ENCODE measurements at places on chromosomes 2 and 18. TPM values are rescaled to one million over a fixed set of nuclear protein-coding genes. Genes with fewer than 3 reads are reported as not detected.
A peak's percentile ranks its signal among the peaks of the same experiment; 100 is the strongest.

DNA sequence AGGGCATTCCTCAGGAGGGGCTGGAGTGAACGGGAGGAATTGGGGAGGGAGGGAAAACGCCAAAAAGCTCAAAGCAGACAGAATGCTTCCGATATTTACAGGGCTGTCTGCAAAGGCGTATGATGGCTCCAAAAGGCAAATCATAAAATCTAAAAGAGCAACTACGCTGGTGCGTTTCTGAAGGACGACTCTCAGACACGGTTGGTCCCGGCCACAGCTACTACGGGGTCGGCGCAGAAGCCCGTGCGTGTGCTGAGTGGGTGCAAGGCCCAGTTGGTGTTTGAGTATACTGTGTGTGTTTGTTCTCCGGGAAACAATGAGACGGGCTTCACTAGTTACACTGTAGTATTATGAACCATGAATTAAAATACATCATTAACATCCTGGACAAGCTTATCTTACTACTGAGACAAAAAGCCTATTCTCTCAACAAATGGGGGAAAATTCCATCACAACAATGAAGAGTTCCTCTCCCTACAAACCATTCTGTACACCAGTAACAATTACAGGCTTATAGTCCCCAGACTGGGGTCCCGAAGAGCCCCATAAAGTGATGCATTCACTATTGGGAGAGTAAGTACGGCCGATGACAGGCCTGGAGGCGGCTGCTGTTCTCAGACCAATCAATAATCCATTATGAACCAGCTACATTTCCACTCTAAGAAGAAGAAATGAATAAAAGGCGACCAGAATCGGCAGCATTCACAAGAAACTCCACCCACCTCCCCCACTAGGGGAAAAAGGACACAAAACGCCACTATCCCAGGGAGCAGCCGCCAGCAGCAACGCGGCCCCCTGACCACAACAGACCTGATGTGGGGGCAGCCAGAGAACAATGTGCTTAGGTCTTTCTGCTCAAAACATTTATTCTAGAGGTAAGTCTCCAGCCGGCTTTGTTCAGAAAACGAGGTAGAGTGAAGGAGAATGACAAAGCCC lies 43.4 kb downstream of the ZNF516 start:
- H3K36me3 ChIP-seq, result no peaks in the 10 kb centered on the region
- H3K27ac ChIP-seq, result no peak overlapping the region
- no peaks in the 10 kb centered on the region for H3K27me3 ChIP-seq
- H3K4me1 ChIP-seq, result peaks cover 2% of the 10 kb centered on the region
- peak; percentile 27 for DNase-seq

DNA sequence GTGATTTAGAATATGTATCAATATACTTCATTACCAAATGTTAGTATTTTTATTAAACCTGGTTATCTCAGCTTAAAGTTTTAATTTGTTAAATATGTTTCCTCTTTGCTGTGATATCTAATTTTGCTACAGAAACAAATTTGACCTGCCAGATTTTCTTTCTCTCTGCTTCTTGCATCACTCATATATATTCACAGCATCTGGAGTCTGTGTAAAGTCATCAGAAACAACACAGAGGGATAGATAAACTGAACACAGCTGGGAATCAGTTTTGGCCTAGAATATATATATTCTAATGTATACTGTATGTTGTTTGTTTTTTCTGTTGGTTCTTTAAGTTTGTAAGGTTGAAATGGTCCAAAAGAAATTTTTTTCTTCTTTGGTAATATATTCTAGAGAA lies 8.5 kb downstream of the PSMD14 start:
- no peak overlapping the region for H3K4me3 ChIP-seq
- peaks cover 22% of the 10 kb centered on the region for H3K36me3 ChIP-seq
- no peak overlapping the region for H3K27ac ChIP-seq
- H3K27me3 ChIP-seq, result no peaks in the 10 kb centered on the region
- peaks cover 1% of the 10 kb centered on the region for H3K4me1 ChIP-seq

DNA sequence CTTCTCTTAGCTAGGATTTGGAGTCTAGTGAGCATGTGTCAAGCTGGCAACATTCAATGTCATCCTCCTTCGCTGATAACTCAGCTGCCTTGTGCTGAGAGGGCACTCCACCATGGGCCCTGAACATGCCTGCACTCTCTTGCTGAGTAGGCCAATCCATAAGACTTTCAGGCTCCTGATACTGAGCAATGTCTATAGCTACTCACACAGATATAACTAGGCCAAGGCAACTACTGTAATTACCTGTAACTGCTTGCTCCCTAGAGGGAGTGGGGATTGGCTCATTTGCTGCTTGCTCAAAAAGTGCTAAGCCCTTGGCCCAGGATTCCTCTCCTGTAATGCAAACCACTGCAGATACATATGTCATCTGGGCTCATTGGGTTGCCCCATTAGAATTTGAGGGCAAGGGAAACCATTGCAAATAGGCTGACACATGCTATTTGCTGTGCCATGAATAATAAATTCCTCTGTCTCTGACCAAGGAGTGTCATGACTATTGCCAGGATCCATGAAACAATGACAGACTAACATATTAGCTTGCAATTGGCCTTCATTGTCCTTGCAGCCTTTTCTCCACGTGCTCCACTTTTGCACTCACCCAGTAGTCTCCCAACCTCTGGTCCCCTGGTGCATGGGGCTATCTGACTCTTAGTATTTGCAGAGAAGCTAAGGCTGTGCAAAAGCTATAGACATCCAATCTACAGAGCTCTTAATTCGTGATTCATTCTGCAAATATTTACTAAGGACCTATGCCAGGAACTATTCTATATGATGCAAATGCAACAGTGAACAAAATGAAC lies 36.9 kb upstream of the BMPR2 start:
- H3K4me3 ChIP-seq, result no peak overlapping the region
- H3K4me1 ChIP-seq, result no peaks in the 10 kb centered on the region
- no peak for DNase-seq
- no peak overlapping the region for H3K27ac ChIP-seq
- no peaks in the 10 kb centered on the region for H3K27me3 ChIP-seq

DNA sequence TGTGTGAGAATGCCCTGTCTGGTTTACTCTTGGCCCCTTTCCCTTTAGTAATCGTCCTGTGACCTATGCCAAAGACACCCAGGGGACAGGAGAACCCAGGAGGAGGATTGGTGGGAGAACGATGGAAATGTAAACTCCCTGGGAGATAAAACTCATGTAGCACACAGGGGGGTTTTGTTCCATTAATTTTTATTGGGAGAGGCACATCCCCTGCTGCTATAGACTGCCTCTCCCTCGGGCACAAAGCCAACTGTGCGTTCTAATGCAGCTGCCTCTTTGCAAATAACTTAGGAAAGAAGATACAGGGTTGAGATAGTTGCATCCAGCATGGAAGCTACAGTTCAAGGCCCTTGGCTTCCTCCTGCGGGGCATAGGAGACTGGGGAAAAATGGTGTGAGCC lies 489.6 kb downstream of the SLC4A3 start:
- H3K4me1 ChIP-seq, result no peaks in the 10 kb centered on the region
- H3K27me3 ChIP-seq, result no peaks in the 10 kb centered on the region
- no peak overlapping the region for H3K4me3 ChIP-seq
- no peak overlapping the region for H3K27ac ChIP-seq

DNA sequence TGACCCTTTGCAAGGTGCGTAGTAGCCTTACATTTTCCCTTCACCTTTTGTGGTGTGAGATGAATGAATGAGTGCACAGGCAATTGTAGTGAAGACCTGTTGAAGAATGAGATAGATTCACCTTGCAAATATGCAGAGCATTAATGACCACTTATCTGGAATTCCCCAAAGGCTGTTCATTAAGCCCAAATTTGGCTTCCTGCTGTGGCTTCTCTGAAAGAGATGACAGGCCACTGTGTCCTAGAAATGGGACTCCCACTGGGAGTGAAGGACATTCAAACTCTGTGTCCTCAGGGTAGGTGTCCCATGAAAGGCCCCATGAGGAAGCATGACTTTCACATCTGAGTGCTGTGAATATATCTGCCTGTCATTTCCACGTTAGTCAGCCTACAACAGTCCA lies 1821.8 kb upstream of the PIK3C3 start:
- no peaks in the 10 kb centered on the region for H3K4me1 ChIP-seq
- no peak overlapping the region for H3K4me3 ChIP-seq
- H3K36me3 ChIP-seq, result peaks cover 5% of the 10 kb centered on the region
- H3K27ac ChIP-seq, result no peak overlapping the region
- no peak for DNase-seq
- H3K27me3 ChIP-seq, result no peaks in the 10 kb centered on the region

GRCh38 chr2:230455005-230455684 lies 39.1 kb downstream of the SP100 start:
- no peak for DNase-seq
- H3K27ac ChIP-seq, result no peak overlapping the region
- no peaks in the 10 kb centered on the region for H3K27me3 ChIP-seq
- H3K36me3 ChIP-seq, result no peaks in the 10 kb centered on the region

- no peaks in the 10 kb centered on the region for H3K36me3 ChIP-seq
- H3K4me1 ChIP-seq, result peaks cover 5% of the 10 kb centered on the region
- H3K27me3 ChIP-seq, result no peaks in the 10 kb centered on the region
These were observed 35.4 kb downstream of the MGAT5 start for GRCh38 chr2:134289225-134289624.

DNA sequence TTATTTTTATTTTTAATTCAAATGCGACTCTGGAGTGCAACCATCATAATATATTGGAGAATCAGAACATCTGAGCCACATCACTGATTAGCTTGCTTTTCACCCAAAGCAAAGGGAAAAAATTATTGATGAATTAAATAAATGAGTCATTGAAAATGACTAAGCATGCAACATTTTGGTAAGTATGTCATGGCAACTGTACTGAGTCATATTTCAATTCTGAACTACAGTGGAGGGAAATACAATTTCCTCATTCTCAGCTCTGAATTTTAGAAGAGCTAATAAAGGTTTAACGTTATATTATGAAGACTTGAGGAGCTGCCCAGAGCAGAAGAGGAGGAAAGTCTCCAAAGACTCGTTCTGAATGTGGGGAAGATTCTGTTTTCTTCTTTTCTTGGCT lies 89.6 kb upstream of the CCDC68 start:
- no peaks in the 10 kb centered on the region for H3K4me1 ChIP-seq
- no peak overlapping the region for H3K27ac ChIP-seq
- no peak overlapping the region for H3K4me3 ChIP-seq
- H3K27me3 ChIP-seq, result no peaks in the 10 kb centered on the region

DNA sequence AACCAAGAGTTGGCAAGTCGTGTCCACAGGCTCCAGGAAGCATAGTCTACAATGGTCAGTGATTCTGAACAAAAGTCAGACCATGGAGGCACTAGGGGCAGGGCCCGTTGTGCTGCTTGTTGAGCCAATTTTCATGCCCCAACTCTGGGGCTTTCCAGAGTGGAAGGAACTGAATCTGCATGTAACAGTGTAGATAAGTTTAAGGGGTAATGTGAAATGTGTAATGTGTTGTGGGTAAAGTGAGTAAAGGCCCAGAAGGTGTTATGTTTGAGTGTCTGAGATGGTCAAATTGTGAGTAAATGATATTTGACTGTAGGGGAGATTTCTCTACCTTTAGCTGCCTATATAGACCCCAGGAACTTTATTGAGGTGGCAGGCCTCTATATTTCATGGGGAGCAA lies 1336.5 kb upstream of the SLC39A10 start:
- no peaks in the 10 kb centered on the region for H3K4me1 ChIP-seq
- no peak for DNase-seq
- no peak overlapping the region for H3K4me3 ChIP-seq
- H3K27me3 ChIP-seq, result no peaks in the 10 kb centered on the region

- peaks cover 8% of the 10 kb centered on the region for H3K36me3 ChIP-seq
- DNase-seq, result no peak
- no peaks in the 10 kb centered on the region for H3K27me3 ChIP-seq
- H3K4me3 ChIP-seq, result no peak overlapping the region
These were observed 40.9 kb upstream of the CCDC88A start for GRCh38 chr2:55460562-55460961.

- no peaks in the 10 kb centered on the region for H3K27me3 ChIP-seq
- no peak for DNase-seq
- H3K36me3 ChIP-seq, result no peaks in the 10 kb centered on the region
- no peak overlapping the region for H3K4me3 ChIP-seq
- no peak overlapping the region for H3K27ac ChIP-seq
These were observed 858.5 kb upstream of the PIK3C3 start for GRCh38 chr18:41096504-41096903.

GRCh38 chr2:99640635-99641151 lies 150.9 kb upstream of the REV1 start:
- DNase-seq, result no peak
- H3K27me3 ChIP-seq, result no peaks in the 10 kb centered on the region
- H3K4me1 ChIP-seq, result no peaks in the 10 kb centered on the region
- H3K27ac ChIP-seq, result no peak overlapping the region
- no peak overlapping the region for H3K4me3 ChIP-seq

- H3K4me1 ChIP-seq, result no peaks in the 10 kb centered on the region
- H3K27me3 ChIP-seq, result no peaks in the 10 kb centered on the region
- H3K27ac ChIP-seq, result no peak overlapping the region
- no peak for DNase-seq
- peaks cover 3% of the 10 kb centered on the region for H3K36me3 ChIP-seq
These were observed 21.3 kb downstream of the NOL10 start for GRCh38 chr2:10668402-10669012.

DNA sequence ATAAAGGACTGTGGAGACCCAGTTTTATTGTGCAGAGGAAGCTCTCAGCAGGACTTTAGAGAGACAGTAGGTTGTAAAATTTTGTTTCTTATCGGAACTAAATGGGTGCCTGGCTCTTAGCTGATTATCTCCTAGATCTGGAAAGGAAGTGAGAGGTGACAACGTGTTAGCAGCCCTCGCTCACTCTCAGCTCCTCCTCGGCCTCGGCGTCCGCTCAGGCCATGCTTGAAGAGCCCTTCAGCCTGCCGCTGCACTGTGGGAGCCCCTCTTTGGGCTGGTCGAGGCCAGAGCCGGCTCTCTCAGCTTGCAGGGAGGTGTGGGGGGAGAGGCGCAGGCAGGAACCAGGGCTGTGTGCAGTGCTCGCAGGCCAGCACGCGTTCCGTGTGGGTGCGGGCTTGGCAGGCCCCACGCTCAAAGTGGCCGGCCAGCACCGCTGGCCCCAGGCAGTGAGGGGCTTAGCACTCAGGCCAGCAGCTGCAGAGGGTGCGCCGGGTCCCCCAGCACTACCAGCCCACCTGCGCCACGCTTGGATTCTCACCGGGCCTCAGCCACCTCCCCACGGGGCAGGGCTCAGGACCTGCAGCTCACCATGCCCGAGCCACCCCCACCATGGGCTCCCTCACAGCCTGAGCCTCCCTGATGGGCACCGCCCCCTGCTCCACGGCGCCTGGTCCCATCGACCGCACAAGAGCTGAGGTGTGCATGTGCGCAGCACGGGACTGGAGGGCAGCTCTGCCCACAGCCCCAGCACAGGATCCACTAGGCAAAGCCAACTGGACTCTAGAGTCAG lies 4.6 kb upstream of the MFF start:
- H3K27me3 ChIP-seq, result no peaks in the 10 kb centered on the region
- no peak overlapping the region for H3K4me3 ChIP-seq
- H3K4me1 ChIP-seq, result no peaks in the 10 kb centered on the region
- H3K27ac ChIP-seq, result no peak overlapping the region

GRCh38 chr2:173948842-173949241 lies 16.3 kb downstream of the SP3 start:
- H3K4me1 ChIP-seq, result no peaks in the 10 kb centered on the region
- no peak overlapping the region for H3K27ac ChIP-seq
- H3K36me3 ChIP-seq, result peaks cover 25% of the 10 kb centered on the region
- H3K4me3 ChIP-seq, result no peak overlapping the region

Gene CDK5R2
- 0.11 TPM for total RNA-seq

Gene UBXN2A
- 19.7 TPM for total RNA-seq

All from H9 (cell line).